ENCODE measurements at places on chromosomes 5 and 9.

- DNase-seq, result no peak
These were observed 110.8 kb downstream of the HMHB1 start for GRCh38 chr5:143922718-143923117.

GRCh38 chr9:135123773-135124134 lies 36.3 kb downstream of the OLFM1 start:
- no peak for DNase-seq

- no peak for DNase-seq
These were observed 50.8 kb downstream of the WWC1 start for GRCh38 chr5:168342151-168342825.

GRCh38 chr5:124414973-124415372 lies 331.5 kb downstream of the ZNF608 start:
- no peak for DNase-seq

DNA sequence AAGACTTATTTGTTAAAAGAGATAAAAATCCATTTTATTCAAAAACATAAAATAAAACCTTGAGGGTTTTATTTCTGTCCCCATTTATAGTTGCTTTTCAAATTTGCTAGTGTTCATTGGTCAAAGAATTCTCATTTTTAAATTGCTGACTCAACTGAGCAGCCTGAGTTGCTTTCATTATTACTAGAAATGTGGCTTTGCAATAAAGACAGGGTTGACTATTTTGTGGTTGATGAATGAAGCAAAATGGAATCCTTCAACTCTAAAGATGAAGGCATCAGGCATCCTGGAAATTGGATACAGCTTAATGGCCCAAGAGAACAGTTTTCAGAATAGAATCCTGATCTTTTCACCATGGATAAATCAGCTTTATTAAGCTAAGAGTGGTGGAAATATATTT lies 23.9 kb upstream of the PPP3R2 start:
- DNase-seq, result no peak

DNA sequence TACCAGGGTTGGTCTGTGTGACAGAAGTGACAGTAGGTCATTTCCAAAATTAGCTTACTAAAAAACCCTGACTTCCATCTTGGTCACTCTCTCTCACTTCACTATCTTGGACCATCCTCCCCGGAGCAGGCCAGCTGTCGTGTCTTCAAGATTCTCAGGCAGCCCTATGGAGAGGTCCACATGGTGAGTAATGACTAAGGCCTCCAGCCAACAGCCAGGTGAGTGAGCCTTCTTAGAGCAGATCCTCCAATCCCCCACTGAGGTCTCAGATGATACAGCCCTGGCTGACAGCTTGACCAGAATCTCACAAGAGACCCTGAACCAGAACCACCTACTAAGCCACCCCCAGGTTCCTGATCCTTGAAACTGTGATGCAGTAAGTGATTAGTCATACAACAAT lies 92.0 kb downstream of the DCP2 start:
- DNase-seq, result no peak

GRCh38 chr5:93915142-93915553 lies 173.7 kb upstream of the POU5F2 start:
- DNase-seq, result no peak
